Putamen (tissue), 1 donor: ENCODE measurements at places on chromosomes 3 and 15.
A peak's percentile ranks its signal among the peaks of the same experiment; 100 is the strongest.

- no peak for DNase-seq
Observed at GRCh38 chr3:113132571-113132996, 78.8 kb upstream of the BOC start.

DNA sequence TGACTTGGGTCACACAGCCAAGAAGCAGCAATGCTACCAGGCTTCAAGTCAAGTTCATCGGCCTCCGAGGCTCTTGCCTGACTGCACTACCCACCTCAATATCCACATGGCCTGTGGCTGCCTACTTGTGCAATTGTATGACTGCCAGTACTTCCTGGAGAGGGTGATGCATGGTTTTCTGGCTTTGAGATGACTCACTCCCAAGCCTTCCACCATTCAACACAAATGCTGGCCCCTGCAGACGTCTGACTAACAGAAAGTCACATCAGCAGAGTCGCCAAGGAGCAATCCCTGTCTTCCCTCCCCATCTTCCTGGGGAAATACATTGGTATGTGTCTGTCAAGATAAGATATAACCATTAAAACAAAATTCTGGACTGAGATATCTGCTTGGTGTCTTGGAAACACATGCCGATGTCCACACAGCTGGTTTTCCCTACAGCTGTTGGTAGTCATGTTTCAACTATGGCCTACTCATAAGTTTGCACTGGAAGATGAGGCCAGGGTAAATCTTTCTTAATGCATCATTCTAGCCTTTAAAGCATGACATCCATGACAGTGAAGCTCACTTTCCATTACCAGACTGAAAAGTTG, 79.6 kb upstream of the SPATA12 start:
- DNase-seq: no peak

DNA sequence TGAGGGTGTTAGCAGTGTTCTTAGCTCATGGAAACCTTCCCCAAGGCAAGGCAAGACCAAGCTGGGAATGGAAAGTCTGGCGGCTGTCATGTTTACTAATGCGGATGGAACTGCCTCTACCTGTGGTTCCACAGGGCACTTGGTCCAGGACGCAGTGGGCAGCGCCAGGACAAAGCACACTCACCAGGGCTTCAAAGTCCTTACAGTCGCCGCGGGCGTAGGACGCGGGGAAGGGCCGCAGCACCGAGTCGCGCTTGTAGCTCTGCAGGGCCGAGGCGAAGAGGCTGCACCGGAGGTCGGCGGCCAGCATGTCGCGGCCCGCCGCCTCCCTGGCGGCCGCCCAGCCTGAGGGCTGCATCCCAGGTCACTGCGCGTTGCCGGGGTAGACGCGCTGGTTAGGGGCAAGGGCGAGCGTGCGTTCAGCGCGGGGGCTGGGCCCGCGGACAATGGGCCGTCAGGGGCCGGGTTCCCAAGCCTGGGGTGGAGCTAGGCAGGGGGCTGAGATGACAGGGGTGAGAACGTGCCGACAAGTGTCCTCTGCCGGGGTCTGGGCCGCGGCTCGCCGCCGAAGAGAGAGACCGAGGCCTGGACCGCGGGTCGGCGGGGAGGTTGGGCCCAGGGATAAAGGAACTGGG, 497 bp downstream of the PARP16 start:
- DNase-seq: peak; percentile 41

DNA sequence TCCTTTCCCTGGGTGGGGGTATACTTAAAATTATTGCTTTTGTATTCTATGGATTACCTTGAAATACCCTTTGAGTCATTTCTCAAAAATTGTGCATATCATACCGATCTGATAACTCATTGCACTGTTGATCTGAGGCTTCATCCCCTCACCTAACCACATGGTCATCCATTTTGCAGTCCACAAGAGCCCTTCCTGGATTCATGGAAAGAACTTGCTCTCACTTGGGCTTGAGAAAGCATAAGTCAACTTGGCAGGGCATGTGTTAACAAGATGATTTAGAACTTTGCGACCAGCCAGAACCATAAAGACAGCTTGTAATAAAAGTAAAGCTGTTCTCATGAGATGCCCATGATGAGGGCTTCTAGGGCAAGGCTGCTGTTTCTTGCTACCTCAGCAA, 22.2 kb downstream of the MME start:
- DNase-seq: no peak

DNA sequence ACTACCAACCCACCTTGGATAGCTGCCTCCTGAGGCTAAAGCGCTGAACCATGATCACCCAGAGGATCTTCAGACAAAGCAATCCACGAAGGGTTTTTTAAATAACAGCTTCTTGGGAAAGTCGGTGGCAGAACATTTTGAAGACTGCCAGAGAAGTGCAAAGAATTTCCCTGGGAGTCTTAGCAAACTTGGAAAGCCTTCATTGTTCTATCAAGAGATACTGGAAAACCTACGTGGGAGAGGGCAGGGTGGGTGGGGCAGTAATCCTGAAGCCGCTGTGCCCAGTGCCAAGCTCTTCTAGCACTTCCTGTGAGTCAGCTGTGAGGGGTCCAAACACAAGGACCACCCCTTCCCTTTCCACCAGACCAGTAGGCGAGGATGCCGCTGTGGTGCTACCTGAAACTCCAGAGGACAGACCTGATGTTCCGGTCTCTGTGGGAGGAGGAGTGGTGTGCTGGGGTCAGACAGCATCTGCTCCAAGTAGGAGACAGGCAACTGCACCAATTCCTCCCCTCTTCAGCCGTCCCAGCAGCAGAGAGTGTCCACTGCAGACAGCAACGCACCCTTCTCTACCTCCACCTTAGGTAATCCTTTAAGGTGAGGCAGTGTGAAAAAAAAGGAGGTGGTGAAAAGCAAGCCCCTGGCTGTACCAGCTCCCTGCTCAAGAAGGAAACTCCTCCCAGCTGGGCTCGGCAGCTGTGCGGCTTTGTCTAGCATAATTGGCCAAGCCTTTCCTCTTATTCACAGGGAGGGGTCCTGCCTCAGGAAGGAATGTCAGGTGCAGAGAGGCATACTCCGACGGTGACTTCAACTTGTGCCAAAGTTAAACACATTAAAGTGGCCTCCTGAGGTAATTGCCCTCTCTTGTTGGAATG, 99.0 kb downstream of the TMCC1 start:
- no peak for DNase-seq

DNA sequence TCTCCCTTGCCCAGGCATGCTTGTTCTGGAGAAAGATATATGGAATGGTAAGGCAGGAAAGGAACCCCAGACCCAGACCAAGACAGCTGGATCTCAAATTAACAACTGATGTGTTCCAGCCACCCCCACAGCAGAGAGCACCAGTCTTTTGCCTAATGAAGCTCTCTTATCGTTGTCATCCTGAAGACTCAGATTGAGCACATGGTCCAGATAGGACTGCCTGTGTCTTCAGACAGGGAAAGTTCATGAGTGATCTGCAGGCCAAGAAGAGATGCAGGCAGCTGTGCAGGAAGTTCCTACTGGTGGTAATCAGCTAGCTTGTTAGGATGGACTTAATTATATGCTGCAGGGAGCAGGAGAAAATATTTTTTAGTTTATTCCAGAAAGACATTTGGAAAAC, 53.3 kb downstream of the PPP2R3A start:
- DNase-seq: no peak

DNA sequence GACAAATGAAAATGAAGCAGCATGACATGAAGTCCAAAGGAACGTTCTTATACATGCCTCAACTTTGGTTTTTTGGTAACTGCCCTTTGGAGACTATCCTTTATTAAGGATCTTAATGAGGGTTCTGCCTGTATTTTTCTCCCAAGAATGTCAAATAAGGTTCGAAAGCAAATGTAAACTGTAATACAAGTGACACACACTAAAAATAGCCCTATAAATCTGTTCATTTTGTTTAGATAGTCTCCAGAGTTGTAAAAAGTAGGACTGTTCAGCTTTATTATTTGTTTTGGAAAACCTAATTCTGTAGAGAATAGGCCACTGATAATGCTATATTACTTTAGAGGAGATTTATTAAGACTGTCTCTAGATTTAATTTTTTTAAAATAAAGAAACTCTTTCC, 80.5 kb upstream of the CDIN1 start:
- no peak for DNase-seq

- DNase-seq: no peak
Observed at GRCh38 chr3:175102161-175102560, 243.0 kb downstream of the NAALADL2 start.

DNA sequence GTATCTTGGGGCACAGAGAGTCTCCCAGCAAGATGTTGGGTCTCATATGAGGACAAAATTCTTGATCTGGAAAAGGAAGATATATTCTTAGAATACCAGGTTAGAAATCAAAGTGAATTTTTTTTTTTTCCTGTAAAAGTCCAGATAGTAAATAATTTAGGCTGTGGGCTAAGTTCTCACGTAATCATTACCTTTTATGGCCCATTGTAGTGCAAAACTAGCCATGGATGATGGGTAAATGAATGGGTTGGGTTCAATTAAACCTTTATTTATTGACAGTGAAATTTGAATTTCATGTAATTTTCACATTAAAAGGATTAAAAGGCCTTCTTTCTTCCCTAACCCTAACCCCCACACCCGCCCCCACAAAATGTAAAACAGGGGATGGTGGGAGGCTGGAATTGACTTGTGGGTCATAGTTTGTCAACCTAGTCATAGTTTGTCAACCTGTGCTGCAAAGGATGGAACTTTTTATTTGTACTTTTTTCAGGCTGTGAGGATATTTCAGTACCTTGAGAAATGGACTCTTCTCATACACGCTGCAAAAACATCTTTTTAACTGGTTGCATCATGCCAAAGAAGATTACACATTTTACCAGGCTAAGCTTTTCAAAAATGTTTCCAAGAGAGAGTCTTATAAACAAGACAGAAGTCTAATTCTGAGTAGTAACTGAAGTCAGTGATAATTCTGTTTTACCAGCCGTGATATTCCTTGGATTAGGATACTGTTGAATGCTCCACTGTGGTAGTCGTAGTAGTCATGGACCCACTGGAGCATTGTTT, 138.8 kb downstream of the AKAP13 start:
- no peak for DNase-seq

DNA sequence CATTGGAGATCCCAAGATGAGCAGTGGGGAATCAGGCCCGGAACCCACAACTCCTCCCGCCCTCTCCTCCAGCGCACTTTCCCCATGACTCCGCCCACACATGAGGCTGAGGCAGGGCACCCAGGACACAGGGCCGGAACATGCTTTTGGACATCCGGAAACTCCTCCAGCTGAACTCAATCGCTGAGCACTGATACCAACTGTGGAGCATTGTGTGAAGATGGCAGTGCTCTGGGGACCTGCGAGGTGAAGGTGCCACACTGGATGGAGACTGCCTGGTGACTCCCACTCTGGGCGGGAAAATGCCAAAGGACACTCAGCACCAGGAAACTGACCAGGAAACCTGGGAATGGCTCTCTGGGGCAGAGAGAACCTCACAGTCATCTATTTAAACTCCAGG, 189.1 kb downstream of the FAM43A start:
- no peak for DNase-seq

- DNase-seq: no peak
Observed at GRCh38 chr15:96359616-96360521, 29.4 kb downstream of the NR2F2 start.

GRCh38 chr3:99532246-99532645, 106.1 kb upstream of the COL8A1 start:
- no peak for DNase-seq

DNA sequence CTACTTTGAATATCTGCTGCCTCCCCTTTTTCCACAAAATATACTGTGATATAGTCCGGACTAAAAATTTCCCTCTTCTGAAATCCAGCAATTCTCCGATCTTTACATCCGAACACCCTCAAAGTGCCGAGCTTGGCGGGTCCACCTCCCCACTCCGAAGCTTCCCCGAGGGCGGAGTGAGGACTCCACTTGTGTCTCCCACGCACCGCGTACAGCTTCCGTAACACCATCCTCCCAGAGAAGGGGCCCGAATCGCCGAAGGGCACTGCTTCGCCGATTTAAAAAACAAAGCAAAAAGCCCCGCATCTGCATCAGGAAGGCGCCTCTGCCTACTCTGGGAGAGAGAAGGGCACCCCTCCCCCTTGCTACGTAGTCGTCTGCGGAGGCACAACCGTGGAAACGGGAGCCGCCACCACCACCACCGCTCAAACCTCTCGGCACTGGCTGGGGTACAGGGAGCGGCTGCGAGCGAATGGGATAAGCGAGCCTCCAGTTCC, 551 bp downstream of the NCBP2 start:
- peak; percentile 45 for DNase-seq

GRCh38 chr3:105032541-105032940, 334.2 kb upstream of the ALCAM start:
- no peak for DNase-seq

GRCh38 chr3:138263104-138263503, 66.5 kb downstream of the NME9 start:
- DNase-seq: no peak

DNA sequence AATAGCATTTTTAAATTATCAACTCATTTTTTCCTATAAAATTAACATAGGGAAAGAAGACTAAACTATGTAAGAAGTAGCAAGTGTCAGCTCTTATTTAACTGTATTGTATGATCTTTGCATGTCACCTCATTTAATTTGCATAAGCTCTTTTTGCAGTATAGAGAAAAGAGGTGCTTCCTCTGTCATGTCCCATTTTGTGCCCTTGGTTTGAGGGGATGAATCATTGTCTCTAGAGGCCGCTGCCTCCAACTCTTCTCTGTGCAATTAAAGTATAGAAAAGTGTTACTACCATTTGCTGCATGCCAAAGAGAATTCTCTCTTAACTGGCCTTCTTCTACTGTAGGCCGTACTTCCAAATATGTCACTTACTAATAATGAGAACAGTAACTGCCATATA, 93.4 kb downstream of the LRRC28 start:
- DNase-seq: no peak

DNA sequence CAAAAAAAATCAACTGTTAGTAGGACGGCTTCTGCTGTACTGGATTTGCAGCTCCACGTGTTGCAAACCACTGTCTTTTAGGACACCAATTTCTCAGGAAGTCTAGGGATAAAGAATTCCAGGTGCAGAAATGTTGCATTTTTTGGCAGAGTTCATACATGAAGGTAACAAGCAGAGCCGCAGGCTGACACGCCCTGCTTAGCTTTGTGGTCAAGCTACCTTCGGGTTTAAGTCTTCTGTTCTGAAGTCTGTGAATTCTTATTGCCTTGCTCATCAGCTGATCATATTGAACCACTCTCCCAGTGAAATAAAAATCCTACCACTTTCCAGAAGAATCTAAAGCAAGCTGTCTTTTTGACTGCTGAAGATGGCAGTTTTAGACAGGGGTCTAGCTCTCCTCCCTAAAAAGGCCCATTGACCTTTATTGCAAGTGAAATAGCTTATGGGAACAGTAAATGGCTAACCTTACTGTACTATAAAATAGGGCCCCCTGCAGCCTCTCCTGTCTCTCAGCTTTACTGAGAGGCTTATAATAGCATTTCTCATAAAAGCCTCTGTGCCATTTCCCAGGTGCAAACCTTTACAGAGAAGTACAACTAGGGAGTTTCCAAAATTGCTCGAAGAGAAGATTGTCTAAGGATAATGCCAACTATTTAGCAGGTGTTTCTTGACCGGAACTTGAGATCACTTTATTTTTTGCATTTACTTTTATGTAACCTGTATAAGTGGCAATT, 262.2 kb upstream of the IL12A start:
- no peak for DNase-seq

GRCh38 chr3:158702815-158703481, 29.3 kb downstream of the RARRES1 start:
- no peak for DNase-seq
